ENCODE measurements at places on chromosomes 1 and 21.

GRCh38 chr1:223771814-223772770 is 59.8 kb downstream of the CAPN2 start:
- peak; percentile 93 for DNase-seq

GRCh38 chr1:220786337-220787068 is at the start of gene MTARC1:
TSS of gene MTARC1 (plus strand) at chr1:220786913. CDS start at chr1:220786945, 32 bp downstream.
- peak; percentile 14 for DNase-seq

- no peak for DNase-seq
Observed at GRCh38 chr1:71094913-71095312, 14.1 kb upstream of the ZRANB2 start.

GRCh38 chr1:188281921-188282320 is 1453.2 kb downstream of the PLA2G4A start:
- peak; percentile 30 for DNase-seq

GRCh38 chr1:25795946-25796810 is 3.8 kb upstream of the SELENON start:
- DNase-seq, result no peak

- DNase-seq, result no peak
Observed at GRCh38 chr1:37040261-37040660, 5.9 kb upstream of the GRIK3 start.

DNA sequence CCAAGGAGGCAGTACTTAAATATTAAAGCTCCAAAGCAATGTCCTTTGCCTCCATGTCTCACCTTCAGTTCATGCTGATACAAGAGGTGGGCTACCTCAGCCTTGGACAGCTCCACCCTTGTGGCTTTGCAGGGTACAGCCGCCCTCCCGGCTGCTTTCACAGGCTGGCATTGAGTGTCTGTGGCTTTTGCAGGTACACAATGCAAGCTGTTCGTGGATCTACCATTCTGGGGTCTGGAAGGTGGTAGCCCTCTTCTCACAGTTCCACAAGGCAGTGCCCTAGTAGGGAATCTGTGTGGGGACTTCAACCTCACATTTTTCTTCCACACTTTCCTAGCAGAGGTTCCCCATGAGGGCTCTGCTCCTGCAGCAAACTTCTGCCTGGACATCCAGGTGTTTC is 324.8 kb downstream of the COL11A1 start:
- DNase-seq, result no peak

DNA sequence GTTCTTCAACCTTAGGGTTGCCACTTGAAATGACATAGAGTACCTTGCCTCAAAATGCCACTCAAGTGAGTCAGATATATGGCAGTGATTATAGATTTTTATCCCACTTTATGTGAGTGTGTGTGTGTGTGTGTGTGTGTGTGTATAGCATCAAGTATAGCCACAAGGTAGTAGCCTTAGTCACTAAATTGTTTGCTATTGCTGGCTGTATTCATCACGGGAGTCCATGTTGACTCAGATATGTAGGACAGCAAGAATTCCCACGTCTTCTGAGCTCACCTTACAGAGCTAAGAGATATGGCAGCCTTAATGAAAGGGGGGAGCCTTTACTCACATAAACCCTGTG is 9.3 kb downstream of the ETS2 start:
- peak; percentile 64 for DNase-seq

DNA sequence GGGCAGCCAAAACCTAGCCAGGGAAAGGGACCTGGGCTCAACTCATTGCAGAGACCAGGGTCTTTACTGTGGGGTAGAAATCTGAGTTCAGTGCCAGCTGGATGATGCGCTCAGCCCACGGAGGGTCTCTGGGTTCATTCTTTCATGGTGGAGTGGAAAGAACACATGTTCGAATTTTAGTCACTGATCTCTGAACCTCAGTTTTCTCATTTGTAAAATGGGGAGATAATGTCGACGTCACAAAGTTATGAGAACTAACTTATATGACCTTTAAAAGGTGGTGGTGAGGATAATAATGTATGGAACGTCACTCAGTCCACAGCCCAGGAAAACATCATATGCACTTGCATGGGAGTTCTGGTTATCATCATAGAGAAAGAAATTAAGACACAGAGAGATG is 1.2 kb upstream of the TAL1 start:
- DNase-seq, result no peak

DNA sequence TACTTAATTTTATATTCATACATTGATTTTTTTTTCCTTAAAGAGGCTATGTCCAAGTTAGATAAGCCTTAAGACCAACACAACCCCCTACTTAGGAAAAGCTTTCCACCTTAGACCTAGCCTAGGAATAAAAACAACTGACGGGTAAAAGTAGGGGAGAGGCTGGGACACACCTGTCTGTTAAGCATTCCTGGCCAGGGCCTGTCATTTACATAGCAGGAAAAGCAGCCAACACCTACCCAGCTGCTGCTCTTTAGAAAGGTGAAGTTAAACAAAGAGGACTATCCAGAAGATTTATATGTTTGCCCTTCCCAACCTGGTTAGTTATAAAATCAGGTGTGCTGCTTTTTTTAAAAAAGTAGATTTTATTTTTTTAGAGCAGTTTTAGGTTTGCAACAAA is 29.1 kb upstream of the SAMD13 start:
- no peak for DNase-seq

DNA sequence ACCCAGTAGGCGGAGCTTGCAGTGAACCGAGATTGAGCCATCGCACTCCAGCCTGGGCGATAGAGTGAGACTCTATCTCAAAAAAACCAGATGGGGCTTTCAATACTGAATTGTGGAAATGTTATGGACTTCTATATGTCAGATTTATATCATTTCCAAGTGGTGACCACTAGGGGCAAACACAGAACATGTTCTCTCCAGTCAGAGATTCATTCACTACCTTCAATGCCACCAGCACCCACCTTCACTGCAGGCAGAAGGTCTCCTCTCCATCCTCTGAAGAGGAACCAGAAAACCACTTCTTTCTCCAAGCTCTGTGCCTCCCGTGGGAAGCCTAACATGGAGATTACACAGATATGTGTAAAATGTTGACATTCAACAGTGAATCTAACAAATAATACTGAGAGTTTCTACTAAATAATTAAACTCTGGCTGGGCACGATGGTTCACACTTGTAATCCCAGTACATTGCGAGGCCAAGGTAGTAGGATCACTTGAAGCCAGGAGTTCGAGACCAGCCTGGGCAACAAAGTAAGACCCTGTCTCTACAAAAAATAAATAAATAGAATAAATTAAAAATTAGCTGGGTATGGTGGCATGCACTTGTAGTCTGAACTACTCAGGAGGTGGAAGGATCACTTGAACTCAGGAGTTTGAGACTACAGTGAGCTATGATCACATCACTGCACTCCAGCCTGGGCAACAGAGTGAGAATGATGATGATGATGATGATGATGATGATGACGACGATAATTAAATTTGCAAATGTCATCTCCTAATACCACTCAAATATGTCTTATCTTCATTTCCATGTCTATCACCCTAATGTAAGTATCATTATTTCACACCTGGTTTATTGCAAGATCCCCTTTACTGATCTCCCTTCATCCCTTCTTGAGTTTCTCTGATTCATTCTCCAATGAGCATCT is 151.1 kb downstream of the ZNF281 start:
- DNase-seq, result peak; percentile 59

DNA sequence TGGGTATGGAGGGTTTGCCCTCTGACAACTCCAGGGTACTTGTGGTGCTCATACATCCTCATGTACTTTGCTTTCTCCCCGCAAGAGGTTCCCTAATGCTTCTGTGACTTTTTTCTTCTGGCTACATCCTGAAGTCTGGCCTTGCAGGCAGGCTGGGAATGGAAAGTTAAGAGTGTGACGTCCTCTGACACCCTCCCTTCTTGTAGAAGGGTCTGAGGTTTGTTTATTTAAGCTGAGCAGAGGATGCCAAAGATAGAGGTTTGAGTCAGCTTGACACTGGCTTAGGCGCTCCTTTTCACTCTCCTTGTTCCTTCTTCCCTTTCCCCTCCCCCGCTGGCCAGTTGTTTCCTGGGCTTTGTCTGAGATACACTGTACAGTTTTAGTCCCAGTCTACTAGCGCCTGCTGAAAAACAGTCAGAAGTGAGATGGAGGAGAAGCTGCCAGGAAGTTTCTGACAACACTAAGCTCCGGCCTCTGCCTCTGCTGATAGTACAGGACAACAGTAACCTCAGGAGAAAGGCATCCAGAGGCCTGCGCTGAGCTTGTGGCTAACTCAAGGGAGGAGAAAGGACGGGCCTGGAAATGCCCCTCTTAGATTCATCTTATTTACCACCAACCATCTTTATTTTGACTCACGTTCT is at the start of gene MACF1:
MACF1 (plus strand) TSS at position 255 of the 641 bp plus-strand sequence; CDS start at position 583, 328 bp downstream.
- peak; percentile 98 for DNase-seq

DNA sequence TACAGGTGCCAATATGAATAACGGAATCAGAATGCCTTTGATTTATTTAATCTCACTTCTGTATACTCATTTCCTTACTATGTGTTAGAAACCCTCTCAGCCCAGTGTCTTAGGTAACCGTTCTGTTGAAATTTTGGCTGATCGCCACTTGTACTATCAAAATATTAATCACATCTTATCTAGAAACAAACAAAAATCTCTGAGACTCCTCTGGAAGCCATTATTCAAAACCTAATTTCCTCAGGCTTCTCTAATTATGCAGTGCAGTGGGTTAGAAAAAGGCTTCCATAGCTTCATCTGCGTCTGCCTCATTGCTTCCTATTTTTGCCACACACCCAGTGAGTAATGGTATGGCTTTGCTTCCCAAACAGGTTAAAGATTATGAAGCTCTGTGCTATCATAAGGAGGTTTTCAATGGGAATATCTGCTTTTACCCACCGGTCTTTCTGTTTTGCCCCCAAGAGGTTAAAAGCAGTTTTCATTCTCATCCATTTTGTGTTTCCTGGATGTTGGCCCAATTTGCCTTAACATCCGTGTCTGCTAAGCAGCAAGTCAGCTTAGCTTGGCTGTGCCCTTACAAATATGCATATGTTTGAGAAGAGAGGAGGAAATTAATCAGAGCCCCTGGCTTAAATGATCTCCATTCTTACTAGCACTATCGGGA is 129.6 kb downstream of the RYR2 start:
- DNase-seq, result no peak

GRCh38 chr1:94790670-94791069 is 29.5 kb upstream of the SLC44A3 start:
- no peak for DNase-seq

DNA sequence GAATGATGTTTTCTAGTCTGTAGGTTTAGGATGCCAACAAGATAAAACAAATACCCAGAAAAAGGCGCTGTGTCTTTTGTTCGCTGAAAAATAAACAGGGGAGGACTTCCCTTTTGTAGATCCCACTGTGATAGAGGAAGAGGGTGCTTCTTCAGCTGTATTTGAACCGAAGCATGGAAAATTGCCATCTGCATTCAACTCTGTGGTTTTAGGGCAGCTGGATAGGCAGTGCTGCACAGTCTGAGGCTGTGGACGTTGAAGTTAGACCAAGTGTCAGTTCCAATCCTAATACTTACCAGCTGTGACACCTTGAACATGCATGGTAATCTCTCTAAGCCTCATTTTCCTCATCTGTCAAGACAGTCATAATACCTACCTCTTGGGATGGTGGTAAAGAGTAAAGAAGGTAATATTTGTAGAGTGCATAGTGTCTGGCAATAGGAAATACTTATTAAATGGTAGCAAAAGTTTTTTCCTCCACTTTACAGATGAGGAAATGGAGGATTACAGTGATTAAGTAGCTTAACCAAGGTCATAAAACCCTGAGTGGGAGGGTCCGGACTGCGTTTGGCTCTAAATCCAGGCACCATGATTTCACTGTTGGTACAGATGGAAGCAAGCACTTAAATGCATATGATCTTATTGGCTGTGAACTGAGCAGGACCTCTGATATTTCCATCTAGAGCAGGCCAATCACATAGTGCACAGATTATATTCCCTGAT is 48.5 kb downstream of the UTP25 start:
- DNase-seq, result peak; percentile 66

DNA sequence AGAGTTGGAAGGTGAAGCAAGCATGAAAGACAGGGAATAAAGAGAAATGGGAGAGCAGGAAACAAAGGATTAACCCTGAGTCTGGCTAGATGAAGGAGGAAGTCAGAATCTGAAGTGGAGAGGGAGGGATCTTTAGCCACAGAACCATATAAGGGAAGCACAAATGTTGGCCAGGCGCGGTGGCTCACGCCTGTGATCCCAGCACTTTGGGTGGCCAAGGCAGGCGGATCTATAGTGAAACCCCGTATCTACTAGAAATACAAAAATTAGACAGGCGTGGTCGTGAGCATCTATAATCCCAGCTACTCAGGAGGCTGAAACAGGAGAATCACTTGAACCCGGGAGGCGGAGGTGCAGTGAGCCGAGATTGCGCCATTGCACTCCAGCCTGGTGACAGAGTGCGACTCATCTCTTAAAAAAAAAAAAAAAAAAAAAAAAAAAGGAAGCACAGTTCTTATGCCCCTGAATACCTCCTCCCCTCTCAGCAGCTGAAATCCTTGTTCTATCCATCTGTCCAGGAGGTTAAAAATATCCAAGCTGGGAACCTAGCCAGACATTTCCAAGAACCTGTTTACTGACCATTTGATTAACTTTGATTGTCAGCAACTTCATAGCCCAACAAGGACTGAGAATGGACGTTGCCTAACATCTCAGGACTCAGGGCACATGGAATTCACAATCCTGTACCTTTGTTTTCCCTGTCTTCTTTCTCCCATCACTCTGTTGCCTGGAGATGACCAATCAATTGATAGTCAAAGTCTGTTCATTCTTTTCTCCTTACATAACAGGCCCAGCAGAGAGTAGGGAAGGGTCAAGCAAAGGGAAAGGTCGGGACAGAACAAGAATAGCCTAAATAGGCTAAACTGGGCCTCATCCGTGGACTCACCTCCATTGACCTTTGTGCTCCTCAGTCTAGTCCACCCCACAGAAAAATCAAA is 10.6 kb downstream of the TXNIP start:
- peak; percentile 61 for DNase-seq

- no peak for DNase-seq
Observed at GRCh38 chr1:64059556-64059955, 143.9 kb upstream of the UBE2U start.

GRCh38 chr1:87805666-87806378 is 477.1 kb downstream of the LMO4 start:
- peak; percentile 27 for DNase-seq

DNA sequence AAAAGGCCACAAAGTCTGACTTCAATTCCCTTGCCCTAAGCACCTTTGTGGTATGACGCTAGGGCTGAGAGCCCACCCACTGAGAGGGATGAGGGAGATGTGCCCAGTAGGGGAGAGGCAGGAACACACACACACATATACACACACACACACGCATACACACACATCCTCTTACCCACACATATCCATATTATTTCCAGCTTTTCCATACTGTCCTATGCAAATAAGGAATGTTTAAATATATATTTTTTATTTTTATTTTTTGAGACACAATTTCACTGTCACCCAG is 3.0 kb downstream of the RAB25 start:
- DNase-seq, result peak; percentile 92

- no peak for DNase-seq
Observed at GRCh38 chr1:37519613-37520012, 5.0 kb upstream of the MEAF6 start.
